ENCODE measurements at places on chromosomes 1 and 21. TPM values are rescaled to one million over a fixed set of nuclear protein-coding genes. Genes with fewer than 3 reads are reported as not detected.

The HIVEP3 gene
- total RNA-seq, result 6.0 TPM

The AGT gene
- total RNA-seq, result 0.87 TPM

The KLF18 gene
- not detected for total RNA-seq

The PLPPR5 gene
- not detected for total RNA-seq

The FAM72C gene
- 1.2 TPM for total RNA-seq

The CFAP410 gene
- 11.8 TPM for total RNA-seq

The LAPTM5 gene
- 1.9 TPM for total RNA-seq

The NT5C1A gene
- total RNA-seq, result not detected

The ITLN2 gene
- not detected for total RNA-seq

The PLPP3 gene
- 8.2 TPM for total RNA-seq

The TEX38 gene
- total RNA-seq, result not detected

Measured in Panc1 (cell line).